ENCODE measurements at places on chromosomes 11 and 22. TPM values are rescaled to one million over a fixed set of nuclear protein-coding genes. Genes with fewer than 3 reads are reported as not detected.
A peak's percentile ranks its signal among the peaks of the same experiment; 100 is the strongest.

- peak overlapping the region; percentile 69 for H3K27ac ChIP-seq
- no peak for DNase-seq
- no peaks in the 10 kb centered on the region for H3K36me3 ChIP-seq
- H3K4me1 ChIP-seq, result peaks cover 36% of the 10 kb centered on the region
These were observed 518.7 kb downstream of the NTM start for GRCh38 chr11:131889146-131889577.

TANGO2 gene
- total RNA-seq, result 13.6 TPM

DNA sequence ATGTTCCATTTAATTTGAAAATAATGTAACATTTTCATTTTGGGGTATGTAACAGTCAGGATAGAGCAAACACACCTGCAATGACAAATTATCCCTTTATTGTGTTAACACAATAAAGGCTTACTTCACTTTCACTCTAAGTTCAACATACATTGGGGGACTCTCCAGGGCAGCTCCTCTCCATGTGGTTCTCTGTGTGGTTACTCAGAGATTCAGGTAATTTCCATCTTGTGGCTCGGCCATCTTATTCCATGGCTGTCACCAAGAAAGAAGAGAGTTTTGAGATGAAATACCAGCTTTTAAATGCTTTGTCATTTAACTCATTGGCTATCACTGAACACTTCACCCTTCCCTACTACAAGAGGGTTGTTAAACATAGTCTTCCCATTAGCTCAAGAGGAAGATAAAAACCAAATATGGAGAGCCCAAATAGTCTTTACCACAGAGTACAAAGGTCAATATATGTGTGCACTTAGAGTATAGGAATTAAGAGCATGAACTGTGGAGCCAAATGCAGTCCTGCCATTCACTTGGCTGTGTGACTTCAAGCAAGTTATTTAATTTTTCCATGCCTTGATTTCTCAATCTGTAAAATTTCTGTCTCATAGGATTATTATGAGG lies 10.6 kb upstream of the TPH1 start:
- H3K4me3 ChIP-seq, result no peak overlapping the region
- no peak overlapping the region for H3K27ac ChIP-seq

DNA sequence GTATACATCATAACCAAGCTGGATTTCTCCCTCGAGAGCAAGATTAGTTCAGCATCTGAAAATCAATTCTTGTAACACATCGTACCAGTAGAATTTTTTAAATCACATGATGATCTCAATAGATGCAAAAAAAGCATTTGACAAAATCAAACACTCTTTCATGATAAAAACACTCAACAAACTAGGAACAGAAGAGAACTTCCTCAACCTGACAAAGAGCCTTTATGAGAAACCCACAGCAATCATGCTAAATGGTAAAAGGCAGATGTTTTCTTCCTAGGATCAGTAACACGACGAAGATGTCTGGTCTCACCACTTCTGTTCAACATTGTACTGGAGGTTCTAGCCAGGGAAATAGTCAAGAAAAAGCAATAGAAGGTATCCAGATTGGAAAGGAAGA lies 34.1 kb upstream of the TMPRSS4 start:
- H3K4me1 ChIP-seq, result no peaks in the 10 kb centered on the region
- H3K27me3 ChIP-seq, result no peaks in the 10 kb centered on the region
- no peak overlapping the region for H3K27ac ChIP-seq
- H3K4me3 ChIP-seq, result no peak overlapping the region
- H3K36me3 ChIP-seq, result no peaks in the 10 kb centered on the region

DNA sequence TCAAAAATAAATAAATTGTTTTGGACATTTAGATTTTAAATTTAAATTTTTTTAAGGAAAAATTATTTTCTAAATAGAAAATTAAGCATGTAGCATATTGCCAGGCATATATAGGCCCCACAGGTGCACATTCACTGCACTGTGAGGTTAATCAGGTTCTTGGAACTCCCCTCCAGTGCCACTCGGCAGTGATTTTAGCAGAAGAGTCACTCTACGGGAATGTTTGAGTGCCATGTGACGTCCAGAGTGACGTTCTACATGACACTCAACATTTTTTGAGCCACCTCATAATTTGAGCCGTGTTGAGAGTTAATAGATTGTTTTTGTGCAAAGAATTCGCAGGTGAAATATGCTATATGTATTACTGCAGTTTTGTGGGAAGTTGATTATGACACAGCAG lies 77.4 kb downstream of the SWAP70 start:
- H3K4me3 ChIP-seq, result no peak overlapping the region
- no peak overlapping the region for H3K27ac ChIP-seq
- peaks cover 9% of the 10 kb centered on the region for H3K36me3 ChIP-seq
- H3K4me1 ChIP-seq, result no peaks in the 10 kb centered on the region
- H3K27me3 ChIP-seq, result no peaks in the 10 kb centered on the region
- DNase-seq, result no peak

- no peaks in the 10 kb centered on the region for H3K36me3 ChIP-seq
- H3K27ac ChIP-seq, result no peak overlapping the region
These were observed 78.7 kb upstream of the PPARA start for GRCh38 chr22:46071451-46072109.

KRTAP5-10 gene
- total RNA-seq, result not detected

GRCh38 chr11:117444711-117445658 lies 117.3 kb downstream of the CEP164 start:
- no peak overlapping the region for H3K4me3 ChIP-seq
- H3K27ac ChIP-seq, result no peak overlapping the region
- no peak for DNase-seq
- no peaks in the 10 kb centered on the region for H3K36me3 ChIP-seq
- H3K4me1 ChIP-seq, result no peaks in the 10 kb centered on the region

Measured in H1 (cell line).